CD4-positive, CD25-positive, alpha-beta regulatory T cell (primary cell): ENCODE measurements at places on chromosomes 2 and 18.

GRCh38 chr2:33091541-33092123, 144.9 kb downstream of the LTBP1 start:
- no peak for DNase-seq

DNA sequence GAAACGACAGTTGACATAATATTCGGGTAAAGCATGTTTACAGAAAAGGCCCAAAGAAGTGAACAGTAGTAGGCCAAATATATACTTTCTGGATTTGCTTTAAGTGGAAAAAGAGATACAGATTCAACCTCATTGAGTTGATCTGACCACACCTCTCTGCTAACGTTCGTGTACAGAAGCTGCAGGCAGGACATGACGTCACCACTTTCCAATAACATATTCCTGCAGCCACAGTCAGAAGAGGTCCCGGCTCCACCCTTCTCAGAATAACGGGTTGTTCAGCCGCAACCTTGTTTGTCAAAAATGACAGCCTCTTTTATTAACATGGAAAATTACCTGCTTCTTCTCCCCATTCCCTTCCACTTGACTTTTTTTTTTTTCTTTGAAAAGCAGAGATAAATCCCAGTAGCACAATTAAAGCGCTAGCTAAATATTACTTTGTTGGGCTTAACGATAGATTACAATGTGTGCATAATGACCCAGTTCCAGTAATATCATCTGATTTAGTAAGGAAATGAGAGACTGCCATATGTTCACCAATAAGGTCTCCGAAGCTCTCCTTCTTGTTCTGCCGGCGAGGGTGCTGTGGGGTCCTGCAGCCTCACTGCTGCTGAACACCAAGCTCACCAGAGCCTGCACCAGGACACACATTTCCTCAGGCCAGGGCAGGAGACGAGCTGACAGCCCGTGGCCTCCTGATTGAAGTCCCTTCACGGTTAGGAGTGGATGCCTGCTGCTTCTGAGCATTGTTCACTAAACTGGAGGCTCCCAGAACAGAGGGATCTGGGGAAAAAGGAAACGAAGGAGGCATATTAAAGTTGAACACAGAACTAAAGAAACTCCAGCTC, 451.0 kb upstream of the SALL3 start:
- DNase-seq, result no peak

DNA sequence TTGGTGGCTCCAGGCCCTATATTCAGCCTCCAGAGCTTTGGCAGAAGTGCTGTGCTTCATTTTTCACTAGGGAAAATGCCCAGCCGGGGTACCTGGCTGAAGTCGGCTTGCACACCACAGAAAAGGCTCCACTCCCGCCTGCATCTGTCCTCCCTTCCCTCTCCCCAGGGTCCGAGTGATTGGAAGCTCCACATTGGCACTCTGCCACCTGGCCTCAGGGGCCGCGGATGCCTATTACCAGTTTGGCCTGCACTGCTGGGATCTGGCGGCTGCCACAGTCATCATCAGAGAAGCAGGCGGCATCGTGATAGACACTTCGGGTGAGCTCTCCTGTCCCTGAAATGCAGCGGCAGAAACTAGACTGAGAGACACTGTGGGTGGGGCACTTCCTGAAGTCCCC, 47.4 kb downstream of the IMPA2 start:
- DNase-seq, result no peak

DNA sequence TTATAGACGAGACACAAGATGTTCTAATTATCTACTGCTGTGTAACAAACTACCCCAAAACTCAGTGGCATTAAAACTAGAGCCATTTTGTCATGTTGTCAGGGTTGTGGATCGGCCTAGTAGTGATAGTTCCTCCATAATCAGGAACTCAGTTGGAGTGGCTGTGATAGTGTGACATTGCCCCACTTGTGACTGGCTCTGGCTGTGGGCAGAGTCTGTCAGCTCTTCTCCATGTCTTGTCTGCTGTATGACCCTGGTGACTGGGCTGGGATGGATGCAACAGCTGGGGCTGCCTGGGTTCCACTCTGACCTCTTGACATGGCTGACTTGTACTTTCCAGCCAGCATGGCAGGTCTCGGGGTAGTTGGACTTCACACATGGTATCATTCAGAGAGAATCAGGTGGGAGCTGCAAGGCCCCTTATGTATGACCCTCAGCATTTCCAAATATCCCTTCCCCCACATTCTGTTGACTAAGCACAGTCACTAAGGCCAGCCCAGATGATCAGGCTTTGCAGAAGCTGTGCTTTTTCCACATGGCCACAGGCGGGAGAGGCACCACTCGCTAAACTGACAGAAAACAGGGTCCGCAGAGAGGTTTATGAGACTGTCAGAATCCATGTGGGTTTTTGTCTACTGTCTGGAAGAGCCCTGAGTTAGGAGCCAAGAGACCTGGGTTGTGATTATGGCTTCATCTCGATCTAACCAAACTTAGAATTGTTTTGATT, 50.3 kb downstream of the SETBP1 start:
- DNase-seq, result no peak

- no peak for DNase-seq
These were observed 451.3 kb upstream of the VWC2L start for GRCh38 chr2:213959589-213959988.

DNA sequence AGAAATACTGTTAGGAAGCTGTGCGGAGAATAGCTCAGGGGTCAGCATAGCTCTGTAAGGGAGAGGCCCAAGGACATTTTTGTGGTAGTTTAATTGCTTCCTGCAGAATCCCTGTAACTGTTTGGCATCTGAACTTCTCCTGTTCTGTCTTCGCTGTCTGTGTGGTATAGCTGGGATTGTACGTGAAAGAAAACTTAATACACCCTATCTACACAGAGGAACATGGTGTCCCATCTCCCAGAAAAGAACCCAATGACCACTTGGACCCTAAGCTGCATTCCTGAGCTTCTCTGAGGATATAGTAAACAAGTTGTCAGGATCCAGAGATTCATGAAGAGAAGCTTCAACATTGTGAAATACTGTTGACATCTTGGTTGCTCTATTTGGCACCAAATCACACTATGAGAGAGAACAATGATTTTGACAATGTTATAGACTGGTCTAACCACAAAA, 81.3 kb downstream of the CDC42EP3 start:
- no peak for DNase-seq

DNA sequence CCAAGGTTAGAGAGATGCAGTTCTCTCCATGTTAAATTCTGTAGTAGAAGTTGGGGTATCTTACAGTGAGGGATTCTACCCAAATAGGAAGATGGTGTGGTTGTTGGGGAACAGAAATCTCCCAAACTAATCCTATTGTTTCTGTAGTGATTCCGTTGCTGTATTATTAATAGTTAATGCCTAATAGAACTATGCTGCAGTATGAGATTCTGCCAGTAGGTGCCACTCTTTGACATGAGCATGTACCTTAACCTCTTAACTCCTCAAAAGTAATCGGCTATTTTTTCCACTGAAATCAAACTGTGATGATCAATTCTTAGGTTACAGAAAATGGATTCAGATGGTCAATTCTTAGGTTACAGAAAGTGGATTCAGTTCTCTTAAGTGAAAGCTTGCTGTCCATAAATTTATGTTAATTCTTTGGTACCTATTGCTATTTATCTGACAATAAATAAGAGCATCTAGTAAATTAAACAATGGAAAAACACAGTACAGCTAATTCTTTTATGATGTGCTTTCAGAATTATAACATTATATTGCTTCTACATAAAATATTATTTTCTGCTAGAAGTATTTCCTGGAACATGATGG, 97.9 kb upstream of the DLX2 start:
- DNase-seq, result no peak

GRCh38 chr2:160463245-160463644, 30.4 kb downstream of the RBMS1 start:
- no peak for DNase-seq

- no peak for DNase-seq
These were observed 21.0 kb downstream of the MIB1 start for GRCh38 chr18:21761471-21762115.

GRCh38 chr2:26274058-26274613, 29.4 kb downstream of the HADHB start:
- no peak for DNase-seq

DNA sequence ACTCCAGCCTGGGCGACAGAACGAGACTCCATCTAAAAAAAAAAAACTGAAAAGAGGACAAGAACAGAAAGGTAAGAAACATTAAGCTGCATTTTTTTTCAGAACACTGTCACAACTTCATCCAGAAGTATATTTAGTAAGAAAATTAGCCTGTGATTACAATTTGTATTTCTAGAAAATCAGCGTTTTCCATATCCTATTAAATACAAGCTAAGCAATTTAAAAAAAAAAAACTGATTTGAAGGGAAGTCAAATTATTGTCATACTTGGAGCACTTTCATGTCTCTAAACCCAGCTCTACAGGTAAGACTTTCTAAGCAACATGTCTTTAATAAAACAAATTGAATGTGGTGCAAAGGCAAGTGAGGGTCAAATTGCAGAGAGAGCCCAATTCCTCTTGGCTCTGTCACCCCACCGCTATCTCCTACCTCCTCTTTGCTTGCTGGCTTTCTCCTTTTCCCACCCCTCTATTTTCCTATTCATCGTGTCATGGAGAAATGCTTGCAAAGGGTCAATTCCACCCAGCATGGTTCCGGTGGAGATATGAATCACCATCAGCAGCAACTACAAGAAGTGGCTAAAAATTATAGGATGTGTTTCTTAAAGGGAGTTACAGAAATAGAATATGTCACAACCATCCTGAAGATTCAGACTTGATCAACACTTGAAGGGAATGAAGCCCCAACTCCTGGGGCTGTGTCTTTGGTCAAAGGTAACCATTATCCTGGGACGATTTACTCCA, 68.4 kb upstream of the BCL11A start:
- DNase-seq, result no peak

DNA sequence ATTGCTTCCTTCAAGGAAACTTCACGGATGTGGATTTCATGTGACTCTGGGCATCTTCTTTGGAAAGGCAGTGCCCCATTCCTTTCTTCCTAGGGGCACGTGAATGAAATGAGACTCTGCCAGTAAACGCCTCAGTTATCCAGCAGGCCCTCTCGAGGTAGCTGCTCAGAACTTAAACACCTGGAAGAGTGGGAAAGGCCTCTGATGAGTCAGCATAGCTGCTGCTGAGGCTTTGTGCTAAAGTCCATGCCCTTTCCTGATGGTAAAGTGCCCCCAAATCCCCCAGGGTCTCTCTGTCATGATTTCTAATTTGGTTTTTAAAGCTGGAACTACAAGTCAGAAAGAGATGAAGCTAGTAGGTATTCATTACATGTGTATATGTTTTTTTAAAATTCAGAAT, 3.8 kb downstream of the SLC1A4 start:
- DNase-seq, result no peak

- no peak for DNase-seq
These were observed 51.8 kb downstream of the PSD4 start for GRCh38 chr2:113225263-113226259.

GRCh38 chr2:227464361-227464760, 7.6 kb upstream of the AGFG1 start:
- DNase-seq, result no peak

- no peak for DNase-seq
These were observed 2.2 kb downstream of the NEDD4L start for GRCh38 chr18:58046093-58046793.

GRCh38 chr2:233746475-233747282, 13.4 kb upstream of the UGT1A1 start:
- DNase-seq, result no peak

DNA sequence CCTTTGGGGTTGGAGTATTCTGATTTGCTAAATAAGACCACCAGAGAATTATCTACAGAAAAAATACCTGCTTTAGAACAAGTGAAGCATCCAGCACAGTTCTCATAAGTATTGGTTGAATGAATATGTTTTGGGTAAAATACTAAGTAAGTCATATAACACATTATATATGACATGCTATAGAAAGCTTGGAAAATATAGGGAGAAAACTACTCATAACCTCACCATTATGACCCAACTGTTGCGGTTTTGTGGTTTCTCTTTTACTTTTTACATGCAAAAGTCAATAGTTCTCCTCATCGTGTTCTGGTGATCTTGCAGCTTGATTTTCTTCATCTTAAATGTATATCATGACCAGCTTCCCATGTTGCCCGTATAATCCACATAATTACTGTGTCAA, 66.2 kb downstream of the DIPK1C start:
- DNase-seq, result no peak

GRCh38 chr2:126882181-126882580, 16.5 kb upstream of the TEX51 start:
- DNase-seq, result no peak

GRCh38 chr18:10009321-10010144, 95.7 kb downstream of the VAPA start:
- DNase-seq, result no peak

DNA sequence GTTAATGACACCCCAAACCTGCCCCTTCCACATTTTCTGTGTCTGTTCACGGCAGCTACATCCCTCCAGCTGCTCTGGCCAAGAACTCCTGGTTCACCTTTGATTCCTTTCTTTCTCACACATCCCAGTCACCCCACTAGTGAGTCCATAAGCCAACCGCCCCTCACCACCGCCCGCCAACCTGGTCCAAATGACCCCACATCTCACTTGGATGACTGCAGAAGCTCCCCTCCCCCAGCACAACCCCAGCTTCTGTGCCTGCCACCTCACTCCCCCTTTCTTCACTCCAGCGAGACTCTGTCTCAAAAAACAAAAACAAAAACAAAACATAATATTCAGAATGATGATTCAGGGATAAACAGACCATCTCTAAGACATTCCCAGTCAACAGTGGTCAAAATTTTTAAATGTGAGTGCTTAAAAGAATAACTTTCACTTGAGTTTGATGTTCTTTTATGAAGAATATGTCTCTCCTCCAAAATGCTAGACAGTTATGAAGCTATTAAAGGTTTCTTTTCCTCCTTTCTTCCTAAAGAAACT, 3.2 kb downstream of the CYS1 start:
- no peak for DNase-seq
